ENCODE measurements at places on chromosomes 1 and 21.

DNA sequence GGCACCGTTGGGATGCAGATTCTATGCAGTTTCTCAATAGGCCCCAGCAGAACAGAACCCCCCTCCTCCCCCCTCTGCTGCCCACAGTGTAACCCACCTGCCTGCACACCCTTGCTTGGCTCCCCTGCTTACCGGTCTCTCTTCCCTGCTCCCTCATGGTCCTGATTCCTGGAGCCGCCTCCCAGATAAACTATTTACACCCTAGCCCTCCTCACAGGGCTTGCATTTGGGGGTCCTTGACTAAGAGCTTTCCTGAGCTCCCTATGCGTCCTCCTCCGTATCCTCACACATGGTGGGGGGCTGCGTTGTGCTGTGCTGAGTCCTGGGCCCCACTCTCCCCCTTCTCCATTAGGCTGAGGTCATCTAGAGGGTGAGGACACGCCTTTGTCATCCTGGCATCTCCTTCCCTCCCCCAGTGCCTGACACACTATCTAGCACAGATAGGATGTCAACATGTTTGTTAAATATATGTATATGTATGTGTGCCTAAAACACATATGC, 121.9 kb downstream of the GRIK3 start:
- no peak for DNase-seq

DNA sequence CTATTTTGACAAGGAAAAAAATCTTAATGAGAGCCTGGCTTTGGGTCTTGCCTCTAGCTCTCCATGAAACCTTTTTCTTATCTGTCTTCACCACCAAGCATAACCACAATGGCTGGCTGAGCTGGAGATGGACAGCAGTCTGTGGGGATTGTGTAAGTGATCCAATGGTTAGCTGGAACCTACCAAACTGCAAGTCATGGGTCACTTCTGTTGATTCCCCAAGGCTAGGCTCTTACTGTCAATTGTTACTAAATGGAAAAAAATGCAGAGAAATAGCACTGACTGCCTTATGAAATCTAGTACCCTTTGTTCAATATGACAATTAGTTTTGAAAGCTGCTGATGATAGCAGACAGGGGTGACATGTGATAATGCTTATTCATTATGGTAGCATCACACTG, 359.0 kb downstream of the ST6GALNAC3 start:
- DNase-seq, result no peak

GRCh38 chr1:87146538-87146937, 182.1 kb upstream of the LMO4 start:
- no peak for DNase-seq

DNA sequence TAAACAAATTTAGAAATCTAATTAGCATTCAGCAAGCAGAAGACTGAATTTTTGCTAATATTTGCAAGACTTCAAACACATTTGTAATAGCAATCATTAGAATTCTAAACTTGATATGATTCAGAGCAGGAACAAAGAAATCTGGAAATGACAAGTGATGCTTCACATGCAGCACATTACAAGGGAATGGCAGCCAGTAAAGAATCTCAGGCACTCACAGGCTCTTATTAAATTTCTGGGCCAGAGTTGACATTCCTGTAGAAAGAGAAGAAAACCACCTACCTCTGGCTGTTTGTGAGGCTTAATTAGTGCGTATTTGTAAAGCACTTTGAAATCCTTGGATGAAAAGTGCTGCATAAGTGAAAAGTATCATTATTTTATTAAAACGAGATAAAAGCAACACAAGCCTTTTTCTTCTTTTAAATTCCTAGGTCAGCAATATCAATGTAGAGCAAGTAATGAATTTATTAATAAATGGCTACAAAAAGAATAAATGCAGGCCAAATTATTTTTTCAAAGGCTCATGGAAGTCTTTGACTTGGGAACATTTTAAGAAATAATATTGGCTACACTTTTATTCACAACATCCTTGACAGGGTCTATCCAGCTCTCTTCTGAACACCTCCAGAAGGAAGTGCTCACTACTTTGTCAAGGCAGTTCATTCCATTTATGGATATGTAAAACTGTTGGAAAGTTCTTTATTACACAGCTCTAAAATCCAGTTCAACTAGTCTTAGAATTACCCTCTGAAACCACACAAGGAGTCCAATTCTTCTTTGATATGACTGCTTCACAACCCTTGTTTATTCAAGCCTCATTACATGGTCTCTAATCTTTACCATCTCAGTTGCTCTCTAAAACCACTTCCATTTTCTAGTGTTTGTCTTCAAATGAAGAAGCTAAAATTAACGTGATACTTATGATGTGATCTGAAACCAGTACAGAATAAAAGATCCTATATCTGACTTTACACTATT, 32.1 kb upstream of the SCYL3 start:
- peak; percentile 47 for DNase-seq

DNA sequence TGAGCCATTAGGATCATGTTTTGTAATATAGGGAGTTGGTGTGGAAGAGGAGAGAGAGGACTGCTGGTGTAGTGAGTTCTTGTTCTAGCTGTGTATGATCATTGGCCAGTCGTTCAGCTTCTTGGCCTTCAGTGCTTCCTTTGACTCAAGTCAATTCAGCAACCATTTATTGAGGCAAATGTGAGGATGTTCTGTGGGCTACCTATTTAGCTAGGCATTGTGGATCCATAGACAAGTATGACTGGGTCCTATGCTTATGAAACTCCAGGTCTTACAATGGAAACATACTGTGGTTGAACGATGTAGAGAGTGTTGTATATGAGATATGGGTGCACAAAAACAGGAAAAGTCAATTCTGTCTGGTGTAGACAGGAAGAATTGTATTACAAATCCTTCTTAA, 41.7 kb downstream of the NFIA start:
- no peak for DNase-seq

- DNase-seq, result no peak
Observed at GRCh38 chr1:86152887-86153286, 3.7 kb downstream of the COL24A1 start.

- no peak for DNase-seq
Observed at GRCh38 chr21:31090376-31090775, 52.1 kb upstream of the KRTAP19-8 start.

DNA sequence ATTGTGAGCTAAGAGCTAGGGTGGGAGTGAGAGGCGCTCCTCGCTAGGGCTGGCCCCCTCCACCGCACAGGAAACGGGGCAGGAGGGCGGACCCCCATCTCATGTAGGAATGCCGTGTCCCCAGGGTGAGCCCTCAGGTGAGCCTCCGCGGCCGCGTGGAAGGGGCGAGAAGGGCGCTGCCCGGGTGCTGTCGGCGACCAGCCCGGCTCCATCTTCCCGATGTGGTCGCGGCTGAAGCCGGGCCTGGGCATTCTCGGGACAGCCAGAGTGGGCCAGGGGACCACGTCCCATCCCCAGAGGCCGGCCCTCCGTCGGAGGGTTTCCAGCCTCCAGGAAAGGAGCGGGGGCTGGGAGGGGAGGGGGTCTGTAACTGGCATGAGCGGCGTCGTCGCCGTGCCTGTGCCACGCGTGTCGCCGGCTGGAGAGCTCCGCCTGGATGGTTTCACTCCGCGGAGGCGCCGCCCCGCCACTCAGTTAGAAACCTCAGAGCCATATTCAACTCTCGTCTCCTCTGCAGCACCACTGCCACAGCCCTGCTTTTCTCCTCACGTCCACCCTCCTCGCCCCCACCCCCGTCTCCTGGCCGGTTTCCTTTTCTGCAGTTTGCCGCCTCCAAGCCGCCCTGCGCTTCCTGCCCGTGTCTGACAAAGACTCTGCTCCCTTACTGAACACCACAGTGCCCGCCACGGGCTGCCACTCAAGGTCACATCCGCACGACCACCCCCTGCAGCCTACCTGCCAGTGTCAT, at the start of gene TMEM269:
Gene TMEM269 (plus strand): TSS at position 46 of the 748 bp plus-strand sequence. CDS start 4,903 bp downstream, outside the sequence.
- DNase-seq, result peak; percentile 33

DNA sequence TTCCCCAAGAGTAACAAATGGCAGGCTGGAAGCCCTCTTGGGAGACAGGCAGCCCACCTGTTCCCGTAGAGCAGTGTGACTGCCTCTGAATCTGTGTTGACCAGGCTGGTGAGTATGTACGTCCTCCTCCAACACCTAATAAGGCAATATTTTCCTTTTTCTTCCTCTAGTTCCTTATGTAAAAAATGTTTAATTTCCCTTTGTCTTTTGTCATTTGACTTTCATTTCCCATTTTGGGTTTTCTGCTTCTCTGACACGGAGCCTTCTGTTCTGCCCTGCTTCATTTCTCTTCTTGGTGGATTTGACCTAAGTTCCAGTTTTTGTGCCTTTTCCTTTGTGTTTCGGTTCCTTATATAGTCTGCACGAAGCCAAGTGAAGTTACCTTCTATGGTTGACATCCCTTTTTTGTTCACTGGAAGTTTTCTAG, 65.8 kb upstream of the ATF3 start:
- DNase-seq, result no peak

DNA sequence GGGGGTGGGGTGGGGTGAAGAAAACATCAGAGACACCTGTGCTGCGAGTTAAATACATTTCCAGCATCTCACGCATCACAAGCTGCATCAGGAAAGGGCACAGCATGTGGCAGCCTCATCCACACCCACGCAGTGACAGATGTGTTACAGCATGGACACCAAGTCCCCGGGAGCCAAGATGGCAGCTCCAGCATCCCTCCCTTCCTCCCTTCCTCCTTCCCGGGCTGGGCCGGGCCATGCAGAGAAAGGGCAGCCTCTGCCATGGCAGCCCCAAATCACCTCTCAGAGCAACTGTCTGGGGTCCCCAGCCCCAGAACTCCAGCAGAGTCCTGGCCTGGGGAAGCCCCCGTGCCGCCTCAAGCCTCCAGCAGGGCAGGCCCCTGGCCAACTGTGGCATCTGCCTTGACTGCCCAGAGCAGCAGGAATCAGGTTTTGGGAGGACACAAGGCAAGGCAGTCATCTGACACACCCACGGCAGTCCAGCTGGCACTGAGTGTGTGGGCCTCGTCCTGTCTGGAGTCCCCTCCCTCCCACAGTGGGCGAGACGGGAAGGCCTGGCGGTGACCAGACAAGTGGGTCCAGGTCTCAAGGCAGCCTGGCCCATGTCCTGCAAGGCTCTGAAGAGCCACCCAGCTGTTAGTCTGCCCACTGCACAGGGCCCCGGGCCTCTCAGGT, 6.2 kb downstream of the SMIM1 start:
- no peak for DNase-seq

DNA sequence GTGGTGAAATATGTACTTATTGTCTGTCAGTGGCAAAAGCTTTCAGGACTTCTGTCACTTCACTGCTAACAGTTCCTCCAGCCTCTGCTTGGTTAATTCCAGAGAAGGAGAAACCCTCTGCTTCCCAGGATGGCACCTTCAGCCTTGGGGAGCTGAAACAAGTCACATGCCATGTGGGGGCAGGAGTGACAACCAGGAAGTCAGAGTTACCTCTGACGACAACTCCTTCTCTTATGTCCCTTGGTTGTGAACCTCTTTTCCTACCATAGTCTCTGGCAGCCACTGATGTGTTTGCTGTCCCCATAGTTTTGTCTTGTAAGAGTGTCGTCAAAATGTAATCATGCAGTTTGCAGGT, 53.6 kb downstream of the FCRL5 start:
- no peak for DNase-seq

DNA sequence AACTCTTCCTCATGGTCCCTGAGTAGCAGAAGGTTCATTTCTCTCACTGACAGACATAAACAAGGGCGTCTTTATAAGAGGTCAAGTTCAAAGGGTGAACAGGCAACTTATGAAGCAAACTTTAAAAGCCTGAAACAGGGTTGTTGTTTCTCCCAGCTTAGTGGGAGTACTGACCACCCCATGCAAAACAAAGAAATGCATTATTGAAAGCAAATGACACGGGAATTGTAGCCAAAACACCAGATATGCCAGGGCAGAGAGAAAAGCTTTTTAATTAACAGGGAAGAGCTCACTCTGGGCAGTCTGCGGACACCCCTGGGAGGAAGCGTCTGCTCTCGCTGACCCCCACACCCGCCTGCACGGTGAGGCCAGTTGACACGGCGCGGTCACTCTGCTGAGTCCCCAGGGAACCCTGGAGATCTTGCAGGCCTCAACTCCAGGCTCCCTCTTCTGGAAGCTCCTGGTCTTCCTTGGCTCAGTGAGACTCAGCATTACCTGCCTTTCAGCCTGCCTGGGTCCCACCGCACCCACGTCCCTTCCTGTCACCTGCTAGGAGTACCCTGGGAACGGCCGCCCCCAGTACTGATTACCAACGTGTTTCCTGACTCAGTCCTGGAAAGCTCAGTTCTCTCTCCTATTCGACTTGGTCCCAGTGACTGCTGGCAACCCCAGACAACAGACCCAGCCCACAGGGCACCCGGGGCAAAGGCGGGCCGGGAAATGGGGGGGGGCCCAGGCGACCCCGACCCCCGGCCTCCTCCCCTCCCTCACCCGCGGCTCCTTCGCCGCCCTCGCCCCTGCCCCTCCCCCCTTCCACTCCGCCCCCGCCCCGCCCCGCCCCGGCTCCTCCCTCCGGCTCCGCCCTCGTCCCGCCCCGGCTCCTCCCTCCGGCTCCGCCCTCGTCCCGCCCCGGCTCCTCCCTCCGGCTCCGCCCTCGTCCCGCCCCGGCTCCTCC, 972 bp downstream of the CFAP410 start:
- peak; percentile 19 for DNase-seq

DNA sequence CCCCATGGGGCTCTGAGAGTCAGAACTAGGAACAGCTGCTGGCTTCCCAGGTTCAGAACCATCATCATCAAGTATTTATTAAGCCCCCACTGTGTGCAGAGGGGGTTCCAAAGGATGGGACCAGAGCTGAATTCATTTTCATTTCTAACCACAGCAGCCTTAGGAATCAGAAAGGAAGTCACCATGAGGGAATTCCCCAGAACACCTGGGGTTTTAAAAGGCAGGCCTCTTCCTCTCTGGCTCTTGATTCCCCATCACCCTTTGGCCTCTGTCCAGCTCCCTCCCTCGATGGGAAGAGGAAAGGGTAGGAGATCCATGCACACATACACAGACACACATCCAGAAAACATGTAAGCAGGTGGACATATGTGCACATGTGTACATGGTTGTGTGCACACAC, 1.3 kb upstream of the KCNN3 start:
- DNase-seq, result no peak

DNA sequence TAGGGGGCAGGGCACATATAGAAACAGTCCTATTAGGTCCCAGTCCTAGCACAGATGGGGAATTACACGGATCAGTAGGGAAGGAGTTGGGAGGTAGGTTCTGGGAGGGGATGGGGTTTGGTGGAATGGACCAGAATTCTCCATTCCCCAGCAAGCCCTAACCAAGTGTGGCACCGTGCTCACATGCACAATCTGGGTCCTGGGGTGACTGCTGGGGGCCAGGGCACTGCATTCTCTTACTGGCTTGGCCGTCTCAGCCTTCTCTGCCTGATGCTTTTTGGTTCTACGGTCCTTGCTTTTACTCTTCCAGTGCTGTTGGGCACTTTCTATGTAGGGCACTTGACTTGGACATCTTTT, 53.9 kb downstream of the NENF start:
- no peak for DNase-seq

GRCh38 chr1:206703661-206704060, 19.0 kb downstream of the MAPKAPK2 start:
- DNase-seq, result peak; percentile 73

DNA sequence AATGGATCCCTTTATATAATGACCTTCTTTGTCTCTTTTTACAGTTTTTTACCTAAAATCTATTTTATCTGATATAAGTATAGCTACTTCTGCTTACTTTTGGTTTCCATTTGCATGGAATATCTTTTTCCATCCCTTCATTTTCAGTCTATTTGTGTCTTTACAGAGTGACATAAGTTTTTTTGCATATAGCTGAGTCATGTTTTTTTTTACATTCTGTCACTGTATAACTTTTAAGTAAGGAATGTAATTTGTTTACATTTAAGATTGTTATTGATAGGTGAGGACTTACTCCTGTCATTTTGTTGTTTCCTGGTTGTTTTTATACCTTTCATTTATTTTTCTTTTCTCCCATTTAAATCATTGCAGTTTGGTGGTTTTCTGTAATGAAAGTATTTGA, 402.7 kb upstream of the ADGRL2 start:
- DNase-seq, result no peak

GRCh38 chr1:193325771-193326170, 139.4 kb upstream of the B3GALT2 start:
- DNase-seq, result no peak

All from activated CD4-positive, alpha-beta T cell treated with anti-CD3 and anti-CD28 coated beads, Interleukin-2, amount 50 U/mL, for 16 hours (primary cell).